Glutamatergic neuron (in vitro differentiated cells): ENCODE measurements at places on chromosomes 6 and 20.

GRCh38 chr6:9405825-9406224 lies 970.5 kb upstream of the SLC35B3 start:
- no peak for DNase-seq

- no peak for DNase-seq
These were observed 174.1 kb upstream of the PTPRK start for GRCh38 chr6:128694303-128695009.

DNA sequence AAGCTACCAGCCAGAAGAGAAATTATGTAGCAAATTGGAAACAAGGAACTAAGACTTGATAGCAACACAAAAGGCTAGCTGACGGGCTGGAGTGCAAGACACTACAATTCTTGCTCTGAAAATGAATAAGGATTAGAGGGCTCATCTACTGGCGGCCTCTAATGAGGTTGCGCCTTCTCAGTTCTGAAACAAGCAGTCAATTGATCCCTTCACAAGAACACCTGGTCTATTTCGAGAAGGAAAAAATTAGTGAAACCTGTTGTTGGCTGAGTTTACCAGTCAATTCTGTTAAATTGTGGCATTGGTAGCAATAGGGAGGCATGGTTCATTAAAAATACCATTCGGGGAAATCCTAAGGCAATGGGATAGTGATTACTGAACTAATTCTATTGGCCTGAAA lies 74.8 kb upstream of the JARID2 start:
- DNase-seq = no peak

DNA sequence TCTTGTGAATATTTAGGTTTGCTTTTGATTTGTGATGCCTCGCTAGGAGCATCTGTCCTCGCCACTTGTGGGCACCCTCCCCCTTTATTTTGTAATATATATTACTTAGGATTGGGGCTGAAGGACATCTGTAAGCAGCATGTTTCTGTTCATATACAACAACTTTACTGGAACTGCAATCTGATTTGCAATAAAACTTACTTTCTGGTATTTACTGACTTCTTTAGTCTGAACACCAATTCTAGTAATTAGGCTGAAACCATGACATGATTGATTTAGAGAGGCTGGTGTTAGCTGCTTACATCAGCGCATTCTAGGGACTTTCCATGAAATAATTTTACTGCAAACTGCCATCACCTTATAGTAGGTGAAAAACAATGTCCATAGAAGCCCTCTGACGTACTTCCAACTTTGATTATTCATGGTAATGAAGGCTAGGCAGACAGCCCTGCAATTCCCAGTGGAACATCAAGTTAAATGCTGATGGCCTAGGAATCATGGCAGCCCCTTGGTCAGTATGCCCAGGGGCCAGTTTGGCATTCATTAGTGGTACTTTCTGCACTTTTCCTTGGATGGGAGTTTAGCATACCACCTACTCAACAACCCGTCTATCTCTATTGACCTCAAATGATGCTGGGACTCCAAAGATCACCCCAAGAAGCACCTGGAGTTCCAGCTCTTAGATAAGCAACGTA lies 132.9 kb upstream of the MCHR2 start:
- DNase-seq = no peak
